Stimulated activated CD8-positive, alpha-beta memory T cell treated with anti-CD3 and anti-CD28 coated beads, Interleukin-2, amount 100 ng/mL, for 1 hour (primary cell): ENCODE measurements at places on chromosomes 2 and 18.

- no peak for DNase-seq
Observed at GRCh38 chr2:21367421-21367820, 243.7 kb downstream of the TDRD15 start.

GRCh38 chr2:34808426-34808825 lies 1209.3 kb upstream of the FAM98A start:
- no peak for DNase-seq

- DNase-seq: no peak
Observed at GRCh38 chr2:64652231-64653108, 1.2 kb downstream of the SERTAD2 start.

GRCh38 chr2:109395494-109396201 lies 218.1 kb downstream of the SEPTIN10 start:
- no peak for DNase-seq

DNA sequence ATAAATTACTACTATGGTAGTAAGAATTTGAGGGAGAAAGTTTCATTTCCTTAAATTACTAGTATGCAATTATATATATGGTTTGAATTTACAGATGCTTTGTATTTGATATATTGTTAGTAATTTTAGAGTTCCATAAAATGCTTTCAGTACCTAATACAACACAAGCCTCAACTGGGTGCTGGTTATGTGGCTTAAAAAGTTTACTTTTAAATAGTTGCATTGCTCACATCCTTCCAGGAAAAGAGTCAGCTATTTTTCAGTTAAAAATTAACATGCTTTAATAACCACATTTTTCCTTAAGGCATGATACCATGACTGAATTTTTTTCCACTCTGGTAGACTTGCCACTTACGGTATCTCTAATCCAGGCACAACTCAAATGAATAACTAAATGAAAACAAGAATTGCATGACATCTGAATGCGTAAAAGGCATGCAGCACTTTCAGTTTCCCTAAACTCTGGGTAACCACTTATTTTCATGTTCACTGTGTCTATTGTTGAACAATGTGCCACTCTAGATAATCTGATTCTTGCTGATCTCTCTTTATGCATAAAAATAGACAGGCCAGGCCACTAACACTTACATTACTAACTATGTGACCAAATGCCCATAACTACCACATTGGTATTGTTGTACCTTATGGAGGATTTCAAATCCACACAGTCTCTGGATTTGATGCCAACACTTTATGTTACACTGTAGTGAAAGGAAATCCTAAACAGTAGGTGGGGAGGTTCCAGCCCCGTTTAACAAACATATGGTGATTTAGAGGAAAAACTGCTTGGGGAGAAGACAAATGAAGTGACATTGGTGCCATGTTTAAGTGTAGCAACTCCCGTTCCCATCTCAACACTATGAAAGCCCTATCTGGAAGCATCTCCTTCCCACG lies 35.5 kb upstream of the SLC35F5 start:
- DNase-seq: no peak

DNA sequence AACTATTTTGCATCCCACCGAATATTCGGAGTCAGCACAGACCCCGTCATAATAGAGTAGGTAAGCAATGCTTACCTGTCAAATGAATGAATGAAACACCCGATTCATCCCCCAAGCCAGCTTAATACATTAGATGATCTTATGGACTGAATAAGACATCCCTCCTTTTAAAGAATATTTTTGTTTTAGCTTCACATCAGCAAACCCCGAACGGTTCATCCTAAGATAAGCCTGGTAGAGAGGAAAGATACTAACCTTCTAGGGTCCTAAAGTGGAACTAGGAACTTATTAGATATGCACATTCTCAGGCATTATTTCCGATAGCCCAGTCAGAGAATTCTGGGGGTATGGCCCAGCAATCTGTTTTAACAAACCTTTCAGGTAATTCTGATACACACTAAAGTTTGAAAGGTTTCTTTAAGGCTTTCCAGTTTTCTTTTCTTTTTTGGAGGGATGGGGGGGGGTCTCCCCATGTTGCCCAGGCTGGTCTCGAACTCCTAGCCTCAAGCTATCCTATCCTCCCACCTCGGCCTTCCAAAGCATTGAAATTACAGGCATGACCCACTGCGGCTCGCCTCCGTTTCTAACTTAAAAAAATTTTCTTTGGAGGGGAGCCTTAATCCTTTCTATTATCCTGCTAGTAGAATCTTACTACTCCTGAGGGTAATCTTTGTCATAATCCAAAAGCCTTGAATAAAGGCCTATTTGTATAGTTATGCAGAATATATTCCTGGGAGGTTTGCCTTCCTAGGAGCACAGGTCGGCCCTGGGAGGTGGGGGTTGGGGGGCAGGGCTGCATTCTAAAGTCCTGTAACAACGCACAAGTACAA lies 1.0 kb upstream of the ACTR3 start:
- no peak for DNase-seq

GRCh38 chr2:30860726-30861125 lies 53.5 kb upstream of the CAPN13 start:
- no peak for DNase-seq

- DNase-seq: no peak
Observed at GRCh38 chr2:240433973-240434727, 1.3 kb upstream of the GPC1 start.

- DNase-seq: no peak
Observed at GRCh38 chr2:208250388-208250787, 4.5 kb downstream of the IDH1 start.

DNA sequence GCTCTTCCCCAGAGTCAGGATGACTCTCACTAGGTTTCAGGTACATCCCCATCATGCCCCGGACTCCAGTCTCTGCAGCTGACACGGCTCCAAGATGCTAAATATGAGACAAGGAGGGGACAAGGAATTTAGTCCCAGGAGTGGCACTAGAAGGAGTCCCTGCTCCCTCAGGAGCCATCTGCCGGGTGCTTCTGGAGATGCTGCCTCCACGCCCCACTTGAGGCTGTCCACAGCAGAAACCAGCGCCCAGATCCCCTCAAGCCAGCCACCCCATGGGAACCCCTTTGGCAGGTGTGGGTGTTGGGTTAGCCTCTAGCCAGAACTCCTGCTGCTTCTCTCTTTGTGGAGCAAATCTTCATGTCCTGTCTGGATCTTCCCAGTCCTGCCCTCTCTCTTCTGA lies 40.3 kb downstream of the BCL11A start:
- DNase-seq: no peak

DNA sequence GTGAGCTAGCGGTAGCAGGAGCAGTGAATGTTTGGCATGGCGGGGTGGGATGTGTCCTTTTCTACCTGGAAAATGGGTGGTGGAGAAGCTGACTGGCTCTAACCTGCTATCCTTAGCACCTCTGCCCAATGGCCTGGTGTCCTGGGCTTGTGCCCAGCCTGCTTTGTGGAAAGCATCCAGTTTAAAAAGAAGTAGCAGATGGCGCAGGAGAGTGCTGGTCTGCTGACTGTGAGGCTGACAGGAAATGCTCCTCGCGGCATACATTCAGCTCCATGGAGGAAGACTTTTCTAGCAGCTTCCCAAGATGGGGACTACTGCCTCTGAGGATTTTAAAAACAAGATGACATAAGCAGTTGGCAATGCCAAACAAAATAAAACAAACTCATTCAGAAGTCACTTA lies 56.2 kb upstream of the LYPD6B start:
- DNase-seq: no peak

DNA sequence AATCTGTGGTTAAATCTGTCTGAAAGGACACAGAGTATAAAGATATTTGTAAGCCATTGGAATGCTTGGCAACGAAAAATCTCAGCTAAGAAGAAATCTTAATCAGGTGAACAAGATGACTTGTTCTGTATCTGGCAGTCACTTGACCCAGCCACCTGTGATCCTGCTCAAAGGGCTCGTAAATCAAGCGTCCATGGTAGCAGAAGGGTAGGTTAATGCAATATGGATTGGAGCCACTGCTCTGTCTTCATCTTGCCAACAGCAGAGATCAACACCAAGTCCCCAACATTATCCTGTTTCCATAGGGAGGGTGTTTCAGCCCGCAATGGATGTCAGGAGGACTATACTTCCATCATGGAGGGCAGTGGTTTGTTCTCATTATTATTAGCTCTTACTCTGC lies 378.4 kb downstream of the CDH7 start:
- no peak for DNase-seq
